ENCODE measurements at places on chromosomes 6 and 20.

DNA sequence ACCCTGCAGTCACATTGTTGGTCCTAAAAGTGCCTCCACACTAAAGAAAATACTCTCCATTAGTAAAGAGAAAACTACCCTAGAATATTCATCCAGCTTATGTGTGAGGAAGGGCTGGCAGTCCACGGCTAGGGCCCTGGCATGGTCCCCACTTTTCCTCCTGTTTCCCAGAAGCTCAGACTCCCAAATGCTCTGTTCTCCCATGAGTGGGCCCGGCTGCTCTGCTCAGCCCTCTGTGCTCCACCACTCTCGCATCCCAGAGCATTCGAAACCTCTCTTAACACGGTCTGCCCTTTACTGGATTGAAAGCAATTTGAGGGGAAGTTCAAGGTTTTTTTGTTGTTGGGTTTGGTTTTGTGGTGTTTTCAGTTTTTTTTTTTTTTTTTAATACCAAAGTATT is 61.8 kb downstream of the APCDD1L start:
- DNase-seq: no peak

DNA sequence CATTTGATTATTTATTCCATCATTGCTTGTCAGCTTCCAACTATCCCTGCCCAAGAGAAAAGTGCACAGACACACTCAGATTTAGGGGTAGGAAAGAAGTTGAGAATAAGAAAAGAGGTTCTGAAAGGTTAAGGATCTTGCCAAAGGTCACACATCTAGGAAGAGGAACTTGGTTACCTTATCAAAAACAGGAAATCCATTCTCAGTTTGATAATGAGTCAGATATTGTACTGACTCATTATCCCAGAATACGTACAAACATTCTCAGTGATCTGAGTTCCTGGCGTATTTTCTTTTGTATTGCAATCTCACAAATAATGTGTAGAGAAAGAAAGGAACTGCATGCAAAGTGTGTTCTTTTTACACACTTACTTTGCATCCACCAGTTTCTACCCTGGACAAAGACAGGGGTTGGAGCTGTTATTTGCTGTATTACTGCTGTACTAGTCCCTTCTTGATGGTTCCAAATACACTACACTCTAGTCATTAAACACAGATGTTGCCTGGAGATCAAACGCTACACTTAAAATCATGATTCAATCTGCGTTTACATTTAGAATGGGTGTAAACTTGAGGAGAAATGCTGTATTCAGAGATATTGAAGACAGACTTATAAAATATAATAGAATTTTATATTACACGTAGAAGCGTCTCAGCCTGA is 545.7 kb downstream of the PRKN start:
- peak; percentile 10 for DNase-seq

GRCh38 chr6:24506814-24507520 is 12.2 kb downstream of the ALDH5A1 start:
- DNase-seq: no peak

- no peak for DNase-seq
These were observed 29.5 kb downstream of the GPX5 start for GRCh38 chr6:28555136-28555535.

DNA sequence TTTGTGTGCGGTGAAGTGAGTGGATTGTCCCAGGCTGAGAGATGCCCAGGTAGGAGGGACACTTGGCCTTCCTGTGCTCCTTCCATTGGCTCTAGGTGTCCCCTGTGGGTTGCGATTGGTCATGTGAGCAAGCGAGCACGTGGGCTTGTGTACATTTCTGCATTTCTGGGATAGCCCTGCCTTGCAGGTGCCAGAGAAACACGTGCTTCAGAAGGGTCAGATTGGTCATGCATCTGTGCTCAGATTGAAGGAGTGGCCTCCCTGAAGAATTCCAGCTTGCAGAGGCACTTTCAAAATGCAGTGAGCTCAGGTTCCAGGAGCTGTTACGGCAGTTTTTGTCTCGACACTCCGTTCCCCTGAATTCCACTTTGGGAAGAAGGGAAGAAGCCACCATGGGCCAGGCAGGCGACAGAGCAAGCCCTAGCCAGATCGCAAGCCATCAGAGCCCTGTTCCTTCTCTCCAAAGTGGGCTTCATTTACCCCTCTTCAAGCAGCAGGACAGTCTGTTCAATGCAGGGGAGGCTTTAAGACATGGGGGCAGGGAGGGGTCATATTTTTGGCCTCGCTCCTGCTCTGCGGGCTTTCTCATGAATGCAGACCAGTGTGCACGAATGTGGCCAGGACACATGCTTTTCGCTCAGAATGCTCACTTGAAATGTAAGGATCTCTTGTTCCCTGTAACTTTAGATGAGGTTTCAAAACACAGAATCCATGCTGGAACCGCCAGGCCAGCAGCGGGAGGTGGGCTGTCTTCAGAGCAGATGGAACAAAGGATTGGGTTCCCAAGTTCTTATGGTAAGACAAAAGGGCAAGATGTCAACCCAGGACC is 78.6 kb upstream of the AKAP12 start:
- DNase-seq: peak; percentile 55

- DNase-seq: peak; percentile 66
These were observed 6.3 kb upstream of the PLTP start for GRCh38 chr20:45918182-45918737.

GRCh38 chr6:111757342-111757741 is 115.9 kb downstream of the FYN start:
- no peak for DNase-seq

DNA sequence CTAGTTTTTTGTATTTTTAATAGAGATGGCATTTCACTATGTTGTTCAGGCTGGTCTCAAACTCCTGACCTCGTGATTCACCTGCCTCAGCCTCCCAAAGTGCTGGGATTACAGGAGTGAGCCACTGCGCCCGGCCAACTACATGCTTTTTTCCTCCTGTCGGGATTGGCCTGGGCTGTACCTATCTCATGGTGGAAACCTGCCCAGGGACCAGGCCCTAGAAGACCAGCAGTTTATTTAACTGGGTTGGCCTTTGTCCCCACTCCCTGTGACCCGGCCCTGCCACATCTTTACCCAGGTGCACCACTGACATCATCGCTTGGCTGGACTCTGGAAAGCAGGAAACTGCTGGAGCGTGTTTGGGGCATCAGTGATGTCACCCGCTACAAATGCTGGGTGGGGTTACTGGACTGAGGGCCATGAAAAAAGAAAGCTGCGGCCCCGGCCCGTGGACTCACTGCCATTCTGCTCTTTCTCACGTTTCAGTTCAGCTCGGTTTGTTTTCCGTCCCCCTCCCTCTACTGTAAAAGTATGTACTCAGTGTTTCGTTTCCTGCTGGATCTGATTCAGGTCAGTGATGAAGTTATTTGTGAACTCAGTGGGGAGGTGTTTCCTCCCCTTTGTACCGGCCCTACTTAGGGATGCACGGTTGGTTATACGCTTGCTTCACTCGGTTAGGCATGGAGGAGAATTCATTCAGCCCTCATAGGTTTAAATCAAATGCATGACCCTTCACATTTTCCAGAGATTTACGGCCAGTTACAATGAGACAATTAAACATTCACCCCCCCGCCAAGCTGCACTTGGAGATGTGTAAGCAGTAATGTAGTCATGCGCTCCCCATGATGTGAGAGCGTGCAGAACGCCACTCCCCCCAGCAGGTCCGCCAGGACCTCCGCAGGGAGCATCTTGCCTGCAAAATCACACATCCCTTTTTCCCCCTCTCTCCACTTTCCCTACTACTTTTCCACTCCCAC is 179.3 kb downstream of the MTHFD1L start:
- DNase-seq: peak; percentile 35
